ENCODE measurements at places on chromosomes 12 and 14.

GRCh38 chr14:21092273-21093011, 6.0 kb downstream of the ZNF219 start:
- DNase-seq, result peak; percentile 93

DNA sequence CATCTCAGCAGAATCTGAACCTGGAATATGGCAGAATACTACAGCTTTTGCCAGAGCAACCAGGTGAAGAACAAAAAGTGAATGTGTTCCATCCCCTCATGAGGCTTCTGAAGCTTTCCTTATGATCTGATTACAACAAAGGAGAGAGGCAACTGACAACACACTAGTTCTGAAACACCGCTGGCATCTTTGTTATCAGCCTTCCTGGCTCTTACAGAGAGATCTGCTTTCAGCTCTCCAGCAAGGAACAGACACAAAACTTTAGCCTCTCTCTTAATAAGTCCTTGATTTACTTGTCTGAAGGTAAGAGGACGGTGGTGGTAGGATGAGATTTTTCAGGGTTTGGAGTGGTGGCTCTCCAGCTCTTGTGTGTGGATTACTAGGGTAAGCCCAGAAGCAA, 227.0 kb downstream of the PPM1H start:
- DNase-seq, result no peak

- DNase-seq, result no peak
Measured at GRCh38 chr12:88935856-88936255, 355.6 kb upstream of the KITLG start.

- no peak for DNase-seq
Measured at GRCh38 chr14:50763382-50764007, 67.5 kb downstream of the NIN start.

- DNase-seq, result no peak
Measured at GRCh38 chr12:9706086-9706685, 26.7 kb downstream of the CLECL1 start.

GRCh38 chr12:104064842-104065427, 604 bp downstream of the HCFC2 start:
- DNase-seq, result peak; percentile 13

GRCh38 chr12:43969882-43970281, 134.0 kb downstream of the TMEM117 start:
- no peak for DNase-seq

GRCh38 chr12:109888179-109889020, 8.1 kb upstream of the GLTP start:
- peak; percentile 73 for DNase-seq

DNA sequence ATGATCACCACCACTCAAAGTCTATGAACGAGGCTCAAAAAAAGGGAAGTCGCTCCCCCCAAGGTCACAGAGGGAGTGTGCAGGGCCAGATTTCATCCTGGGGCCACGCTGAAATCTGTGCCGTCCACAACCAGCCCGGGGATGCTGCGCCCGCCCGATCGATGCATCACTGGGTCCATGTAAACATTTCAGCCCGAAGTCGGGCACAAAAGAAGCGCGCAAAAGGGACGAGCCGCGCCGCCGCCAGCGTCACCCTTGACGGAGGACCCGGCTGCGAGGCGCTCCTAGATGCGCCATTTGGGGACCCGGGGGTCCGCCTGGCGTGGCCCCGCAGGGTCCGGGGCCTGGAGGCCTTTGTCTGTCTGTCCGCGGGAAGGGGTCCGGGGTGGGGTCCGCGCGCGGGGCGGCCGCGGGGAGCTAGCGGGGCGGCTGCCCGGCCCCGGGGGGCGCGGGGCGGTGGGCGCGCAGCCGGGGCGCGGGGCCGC, 503 bp downstream of the FBXO21 start:
- peak; percentile 47 for DNase-seq

DNA sequence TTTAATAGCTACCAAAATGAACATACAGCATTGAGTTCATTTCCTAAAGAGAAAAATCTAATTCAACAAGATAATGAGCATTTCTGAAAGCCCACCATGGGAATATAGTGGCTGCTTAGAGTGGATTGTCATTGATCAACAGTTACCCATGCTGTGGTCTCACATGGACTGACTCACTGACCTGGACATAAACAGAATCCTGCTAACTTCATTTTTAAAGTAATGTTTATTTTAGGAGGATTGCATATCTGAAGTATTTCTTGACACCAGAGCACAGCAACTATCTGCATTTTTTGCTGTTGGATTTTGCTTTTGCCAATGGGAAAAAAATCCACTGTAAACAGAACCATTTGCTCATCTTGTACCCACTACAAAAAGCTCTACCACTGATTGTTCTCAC, 71.7 kb downstream of the KCNC2 start:
- no peak for DNase-seq

GRCh38 chr14:31692376-31692781, 131.2 kb downstream of the NUBPL start:
- no peak for DNase-seq

GRCh38 chr12:52837413-52837741, 3.3 kb upstream of the KRT79 start:
- DNase-seq, result peak; percentile 10

DNA sequence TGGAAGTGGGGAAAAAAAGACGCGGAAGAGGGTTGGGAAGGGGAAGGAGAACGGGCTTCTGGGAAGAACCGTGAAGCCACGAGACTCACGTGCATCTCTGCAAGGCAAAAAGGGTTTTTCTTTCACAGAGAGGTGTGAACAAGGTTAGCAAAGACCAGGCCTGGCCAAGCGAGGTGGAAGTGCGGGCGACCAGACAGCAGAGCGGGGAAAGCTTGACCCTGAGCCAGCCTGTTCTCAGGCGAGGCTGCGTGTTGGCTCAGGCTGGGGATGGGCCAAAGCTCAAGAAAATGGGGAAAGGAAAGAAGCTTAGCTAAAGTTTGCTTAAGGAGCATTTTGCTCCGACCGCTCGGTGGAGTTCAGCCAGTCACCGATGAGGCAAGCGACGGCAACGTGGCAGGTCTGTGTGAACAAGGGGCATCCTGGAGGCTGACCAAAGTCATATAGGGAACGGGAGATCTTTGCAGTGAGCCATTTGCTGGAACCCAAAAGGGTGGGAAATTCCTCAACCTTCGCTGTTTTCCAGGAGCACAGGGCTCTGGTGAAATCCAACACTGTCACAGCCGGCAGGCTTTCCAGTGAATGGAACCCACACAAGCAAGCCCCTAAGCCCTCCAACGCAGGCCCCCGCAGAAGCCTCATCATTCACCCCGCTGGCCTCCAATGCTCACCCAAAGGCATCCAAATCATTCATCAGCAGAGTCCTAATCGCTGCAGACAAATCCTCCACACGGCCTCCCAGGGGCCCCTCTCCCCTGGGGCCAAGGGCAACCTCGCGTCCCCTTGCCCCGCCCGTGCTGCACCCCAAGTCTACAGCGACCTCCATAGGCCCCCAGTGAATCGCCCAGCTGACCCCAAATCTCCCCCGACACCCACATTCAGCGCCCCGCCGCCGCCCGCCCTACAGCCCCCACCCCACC, 754 bp downstream of the ZNF605 start:
- DNase-seq, result peak; percentile 43

DNA sequence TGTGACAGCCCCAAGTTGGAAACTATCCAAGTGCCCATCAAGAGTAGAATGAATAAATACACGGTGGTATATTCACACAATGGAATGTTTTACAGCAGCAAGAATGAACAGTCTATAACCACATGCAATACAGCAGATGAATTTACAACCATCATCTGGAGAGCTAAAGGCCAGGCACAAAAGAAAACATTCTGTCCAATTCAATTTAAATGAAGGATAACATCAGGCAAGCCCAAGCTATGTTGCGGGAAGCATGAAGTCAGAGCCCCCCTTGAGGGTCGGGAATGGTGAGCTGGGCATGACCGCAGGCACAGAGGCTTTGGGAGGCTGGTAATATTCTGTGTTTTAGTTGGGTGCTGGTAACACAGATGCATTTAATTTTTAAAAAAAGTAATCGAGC, 76.0 kb downstream of the SYNE3 start:
- DNase-seq, result no peak

GRCh38 chr14:94522115-94522724, 13.0 kb upstream of the SERPINA12 start:
- DNase-seq, result no peak

- DNase-seq, result no peak
Measured at GRCh38 chr12:47033081-47033480, 46.3 kb upstream of the PCED1B start.

- DNase-seq, result no peak
Measured at GRCh38 chr14:68669111-68669511, 123.8 kb downstream of the ZFP36L1 start.

DNA sequence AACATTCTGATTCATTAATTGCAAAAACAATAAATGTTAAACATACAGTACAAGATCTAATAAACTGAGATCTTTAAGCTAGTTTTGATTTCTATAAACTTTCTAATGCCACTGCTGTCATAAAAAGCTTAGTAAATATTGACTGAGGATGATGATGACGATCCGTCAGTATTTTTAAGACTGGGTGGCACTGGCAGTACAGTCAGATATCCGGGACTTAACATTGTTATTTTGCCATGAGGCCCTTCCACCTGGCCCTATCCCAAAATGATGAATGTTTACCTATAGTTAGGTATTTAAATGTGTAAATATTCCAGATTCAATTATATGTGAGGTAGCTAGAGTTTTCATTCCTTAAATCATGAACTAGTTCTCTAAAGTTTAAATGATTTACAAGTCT, 158.5 kb downstream of the FOXA1 start:
- DNase-seq, result no peak

- DNase-seq, result no peak
Measured at GRCh38 chr14:100333827-100334226, 10.7 kb downstream of the SLC25A47 start.

DNA sequence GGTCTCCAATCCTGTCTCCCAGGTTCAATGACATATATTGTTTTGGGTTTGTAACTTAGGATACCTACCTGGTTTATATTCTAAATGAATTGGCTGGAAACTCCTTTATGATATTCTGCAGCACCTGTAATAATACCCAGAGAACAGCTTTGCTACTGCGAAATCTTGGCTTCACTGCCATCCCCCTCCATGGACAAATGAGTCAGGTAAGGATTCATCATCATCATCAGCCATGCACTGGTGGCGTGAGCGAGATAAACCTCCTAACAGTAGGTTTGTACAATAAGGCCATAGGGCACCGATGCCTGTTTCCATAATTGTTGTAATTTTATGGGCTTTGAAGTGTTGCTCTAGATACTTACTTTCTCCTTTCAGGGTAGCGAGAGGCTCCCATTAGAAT, 10.7 kb downstream of the DDX47 start:
- no peak for DNase-seq

- DNase-seq, result no peak
Measured at GRCh38 chr12:96334502-96334901, 65.7 kb downstream of the CDK17 start.

- no peak for DNase-seq
Measured at GRCh38 chr12:117333331-117333881, 28.0 kb downstream of the NOS1 start.

GRCh38 chr12:113766879-113767878, 198.9 kb downstream of the RBM19 start:
- DNase-seq, result no peak

DNA sequence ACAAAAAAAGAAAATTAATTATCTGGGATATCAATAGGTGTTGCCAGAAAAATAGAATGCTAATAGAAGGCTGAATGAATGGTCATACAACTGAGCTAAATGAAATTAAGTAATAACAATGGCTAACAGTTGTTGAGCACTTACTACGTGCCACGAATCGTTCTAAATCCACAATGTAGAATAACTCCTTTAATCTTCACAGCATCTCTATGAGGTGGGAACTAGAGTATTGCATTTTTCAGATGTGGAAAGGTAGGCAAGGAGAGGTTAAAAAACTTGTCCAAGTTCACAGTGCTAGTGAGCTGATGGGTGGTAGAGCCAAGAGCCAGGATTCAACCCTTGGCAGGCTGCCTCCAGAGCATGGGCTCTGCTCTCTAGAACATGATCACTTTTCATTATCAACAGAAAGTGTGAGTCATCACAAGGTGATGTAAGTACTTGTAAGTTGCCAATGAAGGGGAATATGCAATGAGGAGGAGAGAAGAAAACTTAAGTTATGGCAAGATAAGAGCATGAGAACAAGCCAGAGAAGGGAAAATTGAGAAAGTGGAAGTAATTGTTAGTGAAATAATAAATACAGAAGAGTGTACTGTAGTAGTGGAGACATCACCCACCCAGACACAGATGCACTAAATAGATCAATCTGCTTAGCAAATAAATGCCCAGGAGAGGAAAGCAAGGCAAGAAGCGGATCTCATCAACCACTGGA, 122.1 kb downstream of the PRKD1 start:
- DNase-seq, result no peak

- no peak for DNase-seq
Measured at GRCh38 chr12:131195796-131196195, 242.1 kb downstream of the ADGRD1 start.

- DNase-seq, result no peak
Measured at GRCh38 chr14:44989497-44990440, 27.8 kb downstream of the TOGARAM1 start.

DNA sequence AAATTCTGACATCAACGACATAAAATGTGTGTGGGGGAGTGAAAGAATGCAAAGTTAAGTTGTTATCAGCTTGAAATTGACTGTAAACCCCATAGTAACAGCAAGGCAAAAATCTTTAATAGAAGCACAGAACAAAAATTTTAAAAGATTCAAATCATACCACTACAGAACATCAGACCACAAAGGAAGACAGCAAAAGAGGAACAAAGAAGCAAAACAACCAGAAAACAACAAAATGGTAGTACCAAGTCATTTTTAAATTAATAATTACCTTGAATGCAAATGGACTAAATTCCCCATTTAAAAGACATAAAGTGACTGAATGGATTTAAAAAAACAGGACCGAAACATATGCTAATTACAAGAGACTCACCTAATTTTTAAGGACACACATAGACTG, 31.3 kb downstream of the A2M start:
- DNase-seq, result no peak

GRCh38 chr12:1928439-1929121, 10.1 kb upstream of the CACNA2D4 start:
- no peak for DNase-seq

DNA sequence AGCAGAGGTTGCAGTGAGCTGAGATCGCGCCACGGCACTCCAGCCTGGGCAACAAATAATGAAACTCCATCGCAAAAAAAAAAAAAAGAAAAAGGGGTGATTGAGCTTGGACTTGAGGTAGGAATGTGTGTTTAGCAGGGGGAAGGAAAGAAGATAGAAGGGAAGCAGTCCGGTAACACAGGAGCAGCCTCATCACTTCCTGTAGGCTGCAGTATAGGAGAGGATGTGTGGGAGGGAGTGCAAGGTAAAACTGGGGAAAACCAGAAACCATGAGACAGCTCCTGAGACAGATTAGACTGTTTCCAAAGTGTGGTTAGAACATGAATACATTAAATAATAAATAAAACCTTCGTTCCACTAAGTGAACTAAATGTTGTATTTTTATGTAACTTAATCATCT, 49.2 kb downstream of the FGD4 start:
- peak; percentile 25 for DNase-seq

DNA sequence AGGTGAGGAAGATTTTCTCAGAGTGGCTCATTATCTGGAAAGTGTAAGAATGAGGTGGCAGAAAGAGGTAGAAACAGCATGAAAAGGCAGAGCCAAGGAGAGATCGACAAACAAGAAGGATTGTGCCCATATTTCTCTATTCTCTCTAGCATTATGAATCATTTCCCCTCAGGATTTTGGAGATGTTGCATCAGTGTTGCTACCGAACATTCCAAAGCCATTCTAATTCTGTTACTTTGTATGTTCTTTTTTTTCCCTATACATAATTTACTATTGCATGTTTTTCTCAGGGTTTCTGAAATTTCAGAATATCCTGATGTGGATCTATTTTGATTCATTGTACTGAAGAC, 61.4 kb downstream of the KICS2 start:
- DNase-seq, result no peak

- no peak for DNase-seq
Measured at GRCh38 chr14:60645126-60645741, 4.0 kb downstream of the SIX1 start.

- DNase-seq, result no peak
Measured at GRCh38 chr14:28911521-28911920, 144.9 kb downstream of the FOXG1 start.

Data from activated naive CD4-positive, alpha-beta T cell treated with anti-CD3 and anti-CD28 coated beads for 36 hours (primary cell).